ENCODE measurements at places on chromosomes 7 and 10.

GRCh38 chr7:133827707-133828623 lies 299.2 kb upstream of the LRGUK start:
- DNase-seq = no peak

DNA sequence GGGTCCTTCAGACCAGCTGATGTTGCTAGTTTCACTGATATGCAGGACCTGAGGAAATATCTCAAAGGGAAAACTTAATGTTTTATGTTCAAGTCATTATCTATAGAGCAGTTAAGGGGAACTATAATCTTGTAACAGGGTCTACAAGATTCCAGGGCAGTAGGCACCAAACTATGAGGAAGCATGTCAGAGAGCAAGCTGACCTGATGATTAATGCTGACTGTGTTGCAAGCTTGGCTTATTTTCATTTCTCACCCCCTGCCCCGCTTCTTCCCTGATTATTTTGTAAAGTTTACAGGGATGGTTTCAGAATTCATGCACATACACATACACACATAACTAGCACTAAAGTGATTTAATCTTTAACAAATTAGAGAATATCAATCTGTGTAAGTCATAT lies 84.3 kb upstream of the CACNA2D1 start:
- DNase-seq = no peak

- no peak for DNase-seq
Measured at GRCh38 chr10:119250641-119251314, 43.4 kb downstream of the GRK5 start.

DNA sequence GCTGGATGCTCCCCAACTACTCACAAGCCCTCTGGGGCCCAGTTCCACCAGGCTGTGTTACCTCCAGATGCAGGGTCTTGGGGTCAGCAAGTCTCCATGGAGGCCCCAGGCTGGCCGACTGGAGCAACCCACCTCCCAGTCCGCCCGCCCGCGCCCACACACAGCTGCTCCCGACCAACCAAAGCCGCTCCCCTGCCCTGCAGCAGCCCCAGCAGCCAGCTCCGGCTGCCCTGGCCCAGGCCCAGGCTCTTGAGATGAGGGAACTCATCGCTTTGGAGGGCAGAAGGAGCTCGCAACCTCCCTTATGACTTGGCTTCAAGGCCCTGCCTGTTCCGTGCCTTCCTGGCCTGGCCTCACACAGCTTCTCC lies 47.2 kb downstream of the LRRC20 start:
- no peak for DNase-seq

DNA sequence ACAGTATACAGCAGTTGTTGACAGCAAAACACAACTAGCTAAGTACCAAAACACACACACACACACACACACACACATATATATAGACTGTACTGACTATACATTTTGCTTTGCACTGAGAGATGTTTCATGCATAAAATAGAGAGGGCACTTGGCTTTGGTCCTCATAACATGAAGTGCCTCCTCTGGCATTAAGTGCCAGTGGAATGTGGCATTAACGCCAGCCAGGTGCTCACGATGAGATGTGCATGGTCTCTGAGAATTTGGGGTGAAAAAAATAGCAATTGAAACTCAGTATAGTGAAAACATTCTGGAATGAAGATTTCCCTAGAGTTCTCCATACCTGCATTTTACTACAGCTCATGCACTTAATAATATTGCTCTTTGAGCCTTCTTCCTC lies 70.0 kb upstream of the INSYN2A start:
- no peak for DNase-seq

DNA sequence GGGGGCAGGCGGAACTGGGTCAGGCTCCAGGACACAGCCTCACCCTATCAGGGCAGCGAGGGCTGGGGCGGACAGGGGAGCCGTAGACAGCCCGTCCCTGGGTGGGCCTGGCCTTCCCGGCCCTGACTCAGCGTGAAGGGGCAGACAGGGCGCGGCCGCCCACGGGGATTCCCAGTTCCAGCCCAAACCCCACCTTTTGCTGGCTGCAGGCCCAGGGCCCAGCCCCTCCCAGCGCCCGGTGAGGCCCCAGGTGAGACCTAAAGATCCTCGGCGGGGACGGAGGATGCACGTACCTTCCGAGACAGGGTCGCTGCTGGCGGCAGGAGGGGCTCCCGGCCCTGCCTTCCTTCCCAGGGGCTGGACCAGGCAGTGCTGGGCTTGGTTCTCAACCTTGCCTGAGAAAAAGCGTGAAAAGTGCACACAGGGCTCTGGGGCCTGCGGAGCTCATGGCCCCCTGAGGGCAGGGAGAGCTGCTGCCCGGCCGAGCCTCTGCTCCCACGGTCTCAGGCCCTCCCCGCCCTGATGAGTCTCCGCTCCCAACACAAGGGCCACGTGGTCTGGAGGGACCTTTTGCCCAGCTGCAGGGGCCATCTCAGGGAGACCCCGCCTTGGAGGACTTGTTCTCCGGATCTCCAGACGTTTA lies 43.9 kb upstream of the DNAJB6 start:
- no peak for DNase-seq

- DNase-seq = no peak
Measured at GRCh38 chr10:11167233-11167966, 149.7 kb downstream of the CELF2 start.

- DNase-seq = no peak
Measured at GRCh38 chr7:87328281-87328680, 17.2 kb upstream of the CROT start.

DNA sequence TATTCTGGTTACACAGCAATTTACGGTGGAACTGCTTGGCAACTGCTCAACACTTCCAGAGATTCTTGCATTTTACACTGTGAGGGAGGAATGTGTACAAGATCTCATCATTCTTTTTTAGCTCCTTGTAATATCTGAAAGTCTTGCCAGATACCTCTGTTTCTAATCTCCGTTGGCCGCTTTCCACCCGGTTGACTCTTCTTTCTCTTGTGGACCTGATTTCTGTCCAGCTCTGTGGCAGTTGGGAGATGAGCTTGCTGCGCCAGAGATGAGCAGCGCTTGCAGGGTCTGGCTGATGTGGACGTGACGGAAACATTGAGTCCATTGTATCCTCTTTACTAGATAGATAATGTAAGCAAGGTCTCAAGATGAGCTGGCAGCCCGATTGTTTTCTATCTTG lies 27.6 kb downstream of the SPAG6 start:
- no peak for DNase-seq

DNA sequence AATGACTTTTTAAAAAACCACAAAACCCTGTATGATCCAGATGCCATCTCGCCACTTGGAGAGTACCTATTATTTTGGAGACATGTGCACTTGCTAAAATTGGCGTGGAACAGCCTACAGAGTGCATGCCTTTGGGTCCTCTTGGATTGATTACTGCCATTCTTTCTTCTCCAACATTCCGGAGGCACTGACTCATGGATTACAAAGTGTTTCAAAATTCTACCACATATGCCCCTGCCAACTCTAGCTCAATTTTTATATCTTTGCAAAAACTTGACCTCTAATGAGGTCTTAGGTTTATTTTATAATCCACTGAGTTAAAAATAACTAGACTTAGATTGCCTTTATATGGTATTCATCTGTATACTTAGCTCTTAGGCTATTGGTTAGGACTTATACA lies 55.8 kb upstream of the KIF5B start:
- no peak for DNase-seq

- DNase-seq = no peak
Measured at GRCh38 chr10:50407076-50407801, 155.9 kb upstream of the ASAH2 start.

GRCh38 chr7:123528265-123528664 lies 6.1 kb downstream of the IQUB start:
- DNase-seq = no peak
